ENCODE measurements at places on chromosomes 2 and 18.

- no peak for DNase-seq
Measured at GRCh38 chr2:109516445-109517117, 97.2 kb downstream of the SEPTIN10 start.

DNA sequence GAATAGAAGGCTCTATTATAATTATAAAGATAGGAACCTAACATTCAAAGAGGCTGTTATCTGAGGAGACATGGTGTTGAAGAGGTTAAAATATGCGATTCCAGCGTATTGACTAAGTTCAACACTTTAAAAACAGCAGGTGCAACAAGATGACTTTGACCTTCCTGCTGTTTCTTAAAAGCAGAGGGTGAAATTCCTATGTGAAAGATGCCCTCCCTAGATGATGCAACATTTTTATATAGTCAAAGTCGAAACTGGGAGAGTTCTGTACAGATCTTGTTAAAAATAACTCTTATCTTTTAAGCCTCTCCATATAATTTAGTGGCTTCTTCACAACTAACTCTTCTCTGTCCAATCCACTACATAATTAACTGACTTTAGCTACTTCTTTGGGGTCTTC is 4.4 kb upstream of the ACKR3 start:
- DNase-seq: no peak

DNA sequence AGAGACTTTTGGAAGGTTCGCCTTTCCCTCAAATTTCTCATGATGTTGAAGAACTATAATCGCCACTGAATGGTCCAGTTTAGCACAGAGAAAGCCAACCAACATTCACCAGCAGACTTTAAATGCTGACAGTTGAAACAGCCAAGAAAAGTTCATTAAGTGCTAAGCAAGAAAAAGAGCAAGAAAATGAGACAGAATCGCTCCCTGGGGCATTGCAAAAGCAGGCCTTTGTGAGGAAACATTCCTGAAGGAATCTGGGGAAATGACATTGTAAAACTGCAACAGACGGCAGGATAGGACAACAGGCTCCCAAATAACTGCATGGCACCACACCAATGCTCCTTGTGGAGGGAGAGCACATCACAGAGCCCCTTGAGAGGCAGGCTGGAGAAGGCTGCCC is 269.3 kb upstream of the ID2 start:
- DNase-seq: no peak

- no peak for DNase-seq
Measured at GRCh38 chr2:230893841-230894781, 29.4 kb downstream of the ITM2C start.

DNA sequence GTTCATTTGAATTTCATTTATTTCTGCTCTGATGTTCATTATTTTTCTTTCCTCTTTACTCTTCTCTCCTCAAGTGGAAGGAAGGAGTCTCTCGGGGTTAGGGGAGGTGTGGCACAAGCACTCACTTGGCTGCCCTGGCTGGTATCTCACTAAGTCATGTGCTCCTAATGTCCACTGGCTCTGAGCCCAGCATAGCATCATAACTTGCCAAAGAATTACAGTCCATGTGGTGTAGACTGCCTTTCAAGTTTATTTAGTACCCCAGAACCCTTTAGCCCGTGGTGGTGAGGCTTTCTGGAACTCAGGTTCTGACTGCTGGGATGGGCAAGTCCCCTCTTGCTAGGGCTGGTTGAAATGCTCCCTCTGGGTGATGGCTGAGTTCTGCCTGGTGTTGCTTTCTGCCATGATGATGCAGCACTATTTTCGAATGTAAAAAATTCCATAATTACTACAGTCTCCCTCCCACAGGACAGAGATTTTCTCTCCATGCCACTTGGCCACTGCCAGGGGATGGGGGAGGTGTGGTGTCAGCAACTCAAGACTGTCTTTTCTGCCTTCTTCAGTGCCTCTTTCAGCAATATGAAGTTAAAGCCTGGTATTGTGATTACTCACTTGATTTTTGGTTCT is 22.2 kb downstream of the SPAG16 start:
- DNase-seq: no peak

GRCh38 chr2:71256421-71256820 is 29.5 kb upstream of the PAIP2B start:
- no peak for DNase-seq

DNA sequence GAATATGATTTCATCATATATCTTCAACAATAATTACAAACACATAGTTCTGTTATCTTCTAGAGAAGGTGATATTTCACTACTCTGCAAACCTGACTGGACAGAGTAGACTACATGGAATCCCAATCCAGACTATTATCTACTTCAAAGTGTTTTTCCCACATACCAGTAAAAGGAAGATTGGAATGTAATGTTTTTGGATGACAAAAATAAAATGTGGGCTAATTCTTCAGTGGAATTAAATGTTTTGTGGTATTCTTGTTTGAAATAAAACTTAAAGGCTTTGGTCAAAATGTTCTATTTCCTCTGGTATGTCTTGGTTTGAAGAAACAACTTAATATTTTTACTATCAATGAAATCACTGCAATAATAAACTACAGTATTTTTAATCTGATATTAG is 22.1 kb downstream of the COL5A2 start:
- no peak for DNase-seq
